Stomach (tissue), 19 donors: ENCODE measurements at places on chromosomes 2 and 18. TPM values are rescaled to one million over a fixed set of nuclear protein-coding genes. Genes with fewer than 3 reads are reported as not detected.

DNA sequence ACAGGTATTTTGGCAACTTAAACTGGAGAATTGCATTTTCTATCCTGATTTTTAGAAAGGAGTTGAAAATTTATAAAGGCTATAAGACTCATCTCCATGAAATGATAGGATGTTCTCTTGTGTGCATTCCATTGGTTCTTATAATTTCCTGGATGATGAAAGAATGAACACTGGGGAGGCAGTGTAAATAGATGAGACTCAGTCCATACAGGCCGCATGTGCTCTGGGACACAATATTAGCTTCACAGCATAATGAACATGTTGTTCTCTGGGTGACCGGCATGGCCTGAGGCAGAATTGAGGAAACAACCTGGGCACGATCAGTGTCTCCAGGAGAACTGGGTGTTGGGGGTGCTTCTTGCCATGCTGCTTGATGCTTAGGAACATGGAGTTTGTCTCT, 38.8 kb downstream of the AOX1 start:
- DNase-seq = no peak

Gene LYG1
- total RNA-seq = not detected

Gene CNGA3
- total RNA-seq = not detected

- no peak for DNase-seq
Observed at GRCh38 chr18:77366720-77367641, 117.3 kb downstream of the GALR1 start.

- DNase-seq = no peak
Observed at GRCh38 chr2:45908316-45909170, 257.1 kb downstream of the PRKCE start.

GRCh38 chr2:231357931-231358330, 37.6 kb upstream of the B3GNT7 start:
- DNase-seq = no peak

Gene CRYGA
- total RNA-seq = not detected
